ENCODE measurements at places on chromosomes 4 and X. TPM values are rescaled to one million over a fixed set of nuclear protein-coding genes. Genes with fewer than 3 reads are reported as not detected.

DNA sequence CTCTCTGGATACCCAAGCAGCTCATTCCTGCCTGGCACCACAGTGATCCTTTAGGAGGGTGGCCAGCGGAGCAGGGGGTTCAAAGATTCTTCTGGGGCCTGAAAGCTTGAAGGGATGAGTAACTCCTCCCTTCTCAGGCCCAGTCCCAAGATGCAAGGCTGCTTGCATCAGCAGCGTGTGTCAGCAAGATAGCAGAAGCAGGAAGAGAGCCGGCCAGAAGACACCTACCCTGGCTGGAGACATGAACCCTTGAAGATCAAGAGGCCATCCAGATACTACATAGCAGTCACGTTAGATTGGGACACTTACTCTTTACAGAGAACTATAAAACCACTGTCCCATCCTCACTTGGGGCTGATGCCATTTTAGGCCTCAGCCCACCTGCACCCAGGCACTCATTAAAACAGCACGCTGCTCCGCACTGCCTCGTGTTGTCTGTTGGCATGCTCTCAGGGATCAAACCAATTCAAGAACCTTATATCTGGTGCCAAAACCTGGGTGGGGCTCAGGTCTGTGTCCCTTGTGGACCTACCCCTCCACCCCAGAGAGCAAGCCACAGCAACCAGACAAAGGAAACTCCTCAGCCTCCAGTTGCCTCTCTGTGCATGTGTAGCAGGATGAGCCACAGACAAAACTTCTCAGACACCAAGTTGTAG is 6.5 kb downstream of the UGT2B17 start:
- no peak overlapping the region for H3K27ac ChIP-seq
- DNase-seq: no peak
- no peaks in the 10 kb centered on the region for H3K4me1 ChIP-seq
- no peak overlapping the region for H3K4me3 ChIP-seq

The VSIG1 gene
- polyA plus RNA-seq: 17.7 TPM

The PABPC5 gene
- not detected for polyA plus RNA-seq

GRCh38 chr4:151850791-151851213 is 90.0 kb upstream of the GATB start:
- no peak for DNase-seq
- no peaks in the 10 kb centered on the region for H3K36me3 ChIP-seq
- H3K27me3 ChIP-seq: peaks cover 10% of the 10 kb centered on the region
- H3K27ac ChIP-seq: no peak overlapping the region

GRCh38 chr4:5527211-5527610 is 181.1 kb downstream of the EVC2 start:
- DNase-seq: no peak
- no peaks in the 10 kb centered on the region for H3K27me3 ChIP-seq
- no peak overlapping the region for H3K4me3 ChIP-seq
- no peaks in the 10 kb centered on the region for H3K36me3 ChIP-seq
- H3K27ac ChIP-seq: no peak overlapping the region

The FAAH2 gene
- polyA plus RNA-seq: 21.6 TPM

DNA sequence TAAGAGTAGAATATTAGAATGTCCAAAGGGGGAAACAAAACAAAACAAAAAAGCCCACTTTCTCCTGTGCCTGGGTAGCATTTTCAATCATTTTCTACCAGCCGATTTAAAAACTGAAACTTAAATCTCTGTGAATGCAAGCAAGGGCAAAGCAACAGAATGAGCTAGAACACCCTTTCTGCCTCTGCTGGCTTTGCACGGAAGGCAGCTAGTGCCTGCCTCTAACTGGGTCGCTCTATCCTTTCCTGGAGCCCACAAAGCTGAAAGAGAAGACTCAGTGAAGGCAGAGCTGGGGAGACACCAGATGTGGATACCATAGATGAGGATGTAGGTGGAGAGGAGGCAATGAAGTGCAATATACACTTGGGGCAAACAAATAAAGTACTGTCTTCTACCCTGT is 248.9 kb upstream of the TTC29 start:
- no peak for DNase-seq
- H3K4me3 ChIP-seq: no peak overlapping the region
- no peak overlapping the region for H3K27ac ChIP-seq
- no peaks in the 10 kb centered on the region for H3K4me1 ChIP-seq
- no peaks in the 10 kb centered on the region for H3K27me3 ChIP-seq

DNA sequence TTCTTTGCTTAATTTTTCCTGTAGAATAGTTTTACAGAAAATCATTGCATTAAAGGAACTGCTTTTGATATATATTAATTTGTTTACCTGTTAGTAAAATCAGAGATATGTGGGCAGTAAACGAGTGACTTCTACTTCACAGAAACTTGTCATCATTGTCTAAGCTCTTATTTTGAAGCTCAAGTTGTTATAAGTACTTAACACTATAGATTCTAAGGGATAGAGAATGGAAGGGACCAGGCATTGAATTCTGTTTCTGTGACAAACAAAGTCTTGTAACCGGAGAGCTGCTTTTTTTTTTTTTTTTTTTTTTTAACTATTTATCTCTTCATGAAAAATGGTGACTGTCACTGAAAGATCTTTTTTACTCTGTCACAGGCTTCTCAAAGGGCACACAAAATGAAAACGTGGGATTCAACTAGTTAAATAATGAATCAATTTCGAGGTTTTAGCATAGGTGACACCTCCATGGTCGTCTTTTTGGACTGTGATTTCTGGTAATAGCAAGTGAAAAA is 14.4 kb downstream of the STK26 start:
- no peak for DNase-seq
- H3K27me3 ChIP-seq: no peaks in the 10 kb centered on the region
- no peak overlapping the region for H3K4me3 ChIP-seq
- no peaks in the 10 kb centered on the region for H3K4me1 ChIP-seq
- no peaks in the 10 kb centered on the region for H3K36me3 ChIP-seq

GRCh38 chrX:11784543-11784942 is 26.5 kb downstream of the MSL3 start:
- peaks cover 6% of the 10 kb centered on the region for H3K4me1 ChIP-seq
- H3K36me3 ChIP-seq: no peaks in the 10 kb centered on the region
- no peak overlapping the region for H3K4me3 ChIP-seq
- no peak overlapping the region for H3K27ac ChIP-seq
- DNase-seq: no peak

DNA sequence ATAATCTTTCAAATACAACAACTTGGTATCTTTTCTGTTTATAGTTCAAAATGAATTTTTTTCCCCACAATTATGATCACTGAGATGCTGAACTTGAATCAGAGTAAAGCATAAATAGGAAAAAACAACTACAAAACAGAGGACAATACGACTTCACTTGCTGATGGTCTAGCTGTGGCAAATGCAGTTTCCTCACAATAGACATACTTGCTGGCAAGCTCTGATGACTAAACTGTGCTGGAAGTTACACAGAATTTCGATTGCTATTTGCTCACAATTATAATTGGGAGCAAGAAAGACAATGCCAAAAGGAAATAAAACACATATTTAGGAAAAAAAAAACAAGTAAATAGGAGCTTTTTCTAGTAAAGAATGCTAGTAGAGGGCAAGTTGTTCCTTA is 14.7 kb downstream of the VEGFC start:
- no peak for DNase-seq
- H3K36me3 ChIP-seq: no peaks in the 10 kb centered on the region
- no peaks in the 10 kb centered on the region for H3K4me1 ChIP-seq
- H3K27ac ChIP-seq: no peak overlapping the region
- no peaks in the 10 kb centered on the region for H3K27me3 ChIP-seq
- no peak overlapping the region for H3K4me3 ChIP-seq

The SPANXN4 gene
- polyA plus RNA-seq: not detected

- H3K27me3 ChIP-seq: no peaks in the 10 kb centered on the region
- H3K36me3 ChIP-seq: no peaks in the 10 kb centered on the region
- no peaks in the 10 kb centered on the region for H3K4me1 ChIP-seq
- no peak for DNase-seq
- no peak overlapping the region for H3K27ac ChIP-seq
- no peak overlapping the region for H3K4me3 ChIP-seq
These were observed 96.7 kb downstream of the NAF1 start for GRCh38 chr4:163070023-163070422.

- no peak overlapping the region for H3K27ac ChIP-seq
- H3K27me3 ChIP-seq: no peaks in the 10 kb centered on the region
- H3K4me1 ChIP-seq: no peaks in the 10 kb centered on the region
- DNase-seq: no peak
- no peak overlapping the region for H3K4me3 ChIP-seq
These were observed 135.3 kb upstream of the LDB2 start for GRCh38 chr4:17033768-17034181.

The CFAP99 gene
- polyA plus RNA-seq: not detected

GRCh38 chr4:169090484-169091215 is 80.6 kb upstream of the CBR4 start:
- H3K36me3 ChIP-seq: no peaks in the 10 kb centered on the region
- H3K4me3 ChIP-seq: no peak overlapping the region
- no peak for DNase-seq

DNA sequence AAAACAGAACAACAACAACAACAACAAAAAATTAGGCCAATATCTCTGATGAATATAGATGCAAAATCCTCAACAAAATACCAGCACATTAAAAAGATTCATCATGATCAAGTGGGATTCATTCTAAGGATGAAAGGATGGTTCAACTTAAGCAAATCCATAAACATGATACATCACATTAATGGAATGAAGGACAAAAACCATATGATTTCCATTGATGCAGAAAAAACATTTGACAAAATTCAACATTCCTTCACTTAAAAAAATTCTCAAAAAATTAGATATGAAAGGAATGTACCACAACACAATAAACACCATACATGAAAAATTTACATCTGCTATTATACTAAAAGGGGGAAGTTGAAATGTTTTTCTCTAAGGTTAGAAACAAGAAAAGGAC is 103.3 kb downstream of the IL15 start:
- H3K4me1 ChIP-seq: no peaks in the 10 kb centered on the region
- no peaks in the 10 kb centered on the region for H3K27me3 ChIP-seq
- no peak for DNase-seq
- H3K4me3 ChIP-seq: no peak overlapping the region
- no peaks in the 10 kb centered on the region for H3K36me3 ChIP-seq
- H3K27ac ChIP-seq: no peak overlapping the region

GRCh38 chrX:73817393-73818199 is 254.6 kb downstream of the CHIC1 start:
- no peaks in the 10 kb centered on the region for H3K27me3 ChIP-seq
- DNase-seq: no peak
- H3K27ac ChIP-seq: no peak overlapping the region
- H3K4me3 ChIP-seq: no peak overlapping the region
- no peaks in the 10 kb centered on the region for H3K4me1 ChIP-seq

The HAUS7 gene
- 28.0 TPM for polyA plus RNA-seq

GRCh38 chr4:167003326-167003725 is 231.0 kb downstream of the SPOCK3 start:
- no peak overlapping the region for H3K27ac ChIP-seq
- DNase-seq: no peak
- H3K36me3 ChIP-seq: no peaks in the 10 kb centered on the region
- H3K4me1 ChIP-seq: no peaks in the 10 kb centered on the region

DNA sequence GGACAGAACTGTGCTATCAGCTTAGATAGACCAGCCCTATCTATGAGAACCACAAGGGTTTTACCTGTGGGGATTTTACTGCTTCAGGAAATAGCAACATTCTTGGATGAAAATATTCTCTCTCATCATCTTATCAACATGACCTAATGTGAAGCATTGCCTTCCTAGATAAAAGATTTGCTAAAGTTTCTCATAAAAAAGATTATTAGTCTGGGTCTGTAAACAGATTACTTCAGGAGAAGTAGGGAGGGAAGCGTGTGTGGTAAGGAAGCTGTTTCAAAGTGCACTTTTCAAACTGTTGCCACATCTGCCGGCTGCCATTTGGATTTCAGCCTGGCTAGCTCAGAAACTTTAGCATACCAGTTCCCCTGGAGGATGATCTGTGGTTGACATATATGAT is at the start of gene NOX1:
TSS of gene NOX1 (minus strand) at position 35 of the 400 bp plus-strand sequence. CDS start 220 bp downstream, outside the sequence.
- DNase-seq: no peak
- no peak within 1 kb of the TSS for H3K4me3 ChIP-seq
- no peaks in the 10 kb centered on the region for H3K4me1 ChIP-seq

DNA sequence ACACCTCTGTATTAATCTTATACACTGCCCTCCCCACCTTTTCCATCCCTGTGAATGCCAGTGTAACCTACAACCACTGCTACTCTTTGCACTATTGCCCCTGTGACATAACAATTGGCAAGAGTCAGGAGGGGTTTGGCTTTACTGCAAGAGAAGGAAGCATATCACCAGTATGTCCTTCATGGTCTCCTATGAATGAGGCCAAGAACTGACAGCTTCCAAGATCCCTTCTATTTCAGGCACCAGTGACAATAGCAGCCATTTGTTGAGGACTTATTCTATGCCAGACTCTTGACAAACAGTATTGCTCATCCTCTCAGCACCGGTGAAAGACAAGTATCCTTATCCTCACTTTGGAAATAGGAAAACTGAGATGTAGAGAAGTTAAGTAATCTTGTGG is 363.9 kb downstream of the MID1IP1 start:
- no peak overlapping the region for H3K27ac ChIP-seq
- H3K4me1 ChIP-seq: peaks cover 16% of the 10 kb centered on the region
- H3K36me3 ChIP-seq: no peaks in the 10 kb centered on the region
- no peak for DNase-seq
- H3K27me3 ChIP-seq: no peaks in the 10 kb centered on the region
- H3K4me3 ChIP-seq: no peak overlapping the region

DNA sequence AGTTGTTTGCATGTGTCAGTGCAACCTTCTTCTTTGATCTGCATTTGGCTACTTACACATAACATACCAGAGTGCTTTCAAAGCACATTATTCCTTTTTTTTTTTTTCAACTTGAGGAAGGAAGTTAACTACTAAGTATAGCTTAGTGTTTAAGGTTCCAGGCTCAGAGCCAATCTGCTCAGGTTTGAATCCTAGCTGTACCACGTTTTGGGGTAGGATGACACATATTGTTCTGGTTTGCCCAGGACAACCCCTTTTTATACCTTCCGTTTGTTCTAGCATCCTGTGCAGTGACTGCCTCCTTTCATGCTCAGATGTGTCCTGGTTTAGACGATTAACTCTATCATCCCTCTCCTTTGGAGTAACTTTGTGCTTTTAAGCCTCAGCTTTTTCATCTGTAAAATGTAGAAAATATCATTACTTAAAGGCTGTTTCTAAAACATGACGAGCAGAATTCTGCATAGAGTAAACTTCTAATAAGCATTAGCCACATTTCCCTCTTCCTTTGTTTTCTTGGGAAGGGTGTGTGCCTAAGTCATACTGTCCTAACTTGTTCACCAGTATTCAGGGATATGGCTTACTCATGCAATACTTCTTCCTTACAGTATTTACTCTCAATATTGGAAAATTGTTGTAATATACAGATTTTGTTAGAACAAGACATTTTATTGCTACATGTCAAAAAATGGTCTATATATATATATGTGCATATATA is 281.3 kb downstream of the C4orf33 start:
- no peak for DNase-seq
- H3K27me3 ChIP-seq: no peaks in the 10 kb centered on the region
- no peak overlapping the region for H3K27ac ChIP-seq
- H3K4me3 ChIP-seq: no peak overlapping the region

GRCh38 chr4:147782087-147782781 is 50.3 kb downstream of the ARHGAP10 start:
- peak; percentile 19 for DNase-seq
- H3K4me1 ChIP-seq: no peaks in the 10 kb centered on the region
- no peak overlapping the region for H3K4me3 ChIP-seq
- no peaks in the 10 kb centered on the region for H3K36me3 ChIP-seq
- H3K27me3 ChIP-seq: no peaks in the 10 kb centered on the region
